Erythroblast (primary cell): ENCODE measurements at places on chromosomes 13 and 19.

DNA sequence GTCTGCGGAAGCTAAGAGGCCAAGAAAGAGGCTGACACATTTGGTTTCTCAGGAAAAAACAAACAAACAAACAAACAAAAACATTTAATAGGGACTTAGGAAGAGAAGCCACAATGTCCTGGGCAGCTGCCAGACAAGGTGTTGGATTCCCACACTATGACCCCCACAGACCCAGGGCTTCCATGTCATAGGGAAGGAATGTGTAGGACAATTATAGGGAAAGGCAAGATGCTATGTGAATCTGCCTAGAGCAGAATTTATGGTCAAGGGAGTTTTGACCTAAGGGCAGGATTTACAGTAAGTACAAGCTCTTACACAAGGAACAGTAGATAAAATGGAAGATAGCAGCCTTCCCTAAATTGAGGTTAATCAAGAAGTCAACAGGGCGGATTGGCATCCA is 9.1 kb upstream of the CDADC1 start:
- no peak for DNase-seq

GRCh38 chr19:35392742-35393715 is 22.2 kb downstream of the GPR42 start:
- DNase-seq, result no peak

GRCh38 chr13:77853703-77854102 is 64.9 kb downstream of the EDNRB start:
- no peak for DNase-seq

DNA sequence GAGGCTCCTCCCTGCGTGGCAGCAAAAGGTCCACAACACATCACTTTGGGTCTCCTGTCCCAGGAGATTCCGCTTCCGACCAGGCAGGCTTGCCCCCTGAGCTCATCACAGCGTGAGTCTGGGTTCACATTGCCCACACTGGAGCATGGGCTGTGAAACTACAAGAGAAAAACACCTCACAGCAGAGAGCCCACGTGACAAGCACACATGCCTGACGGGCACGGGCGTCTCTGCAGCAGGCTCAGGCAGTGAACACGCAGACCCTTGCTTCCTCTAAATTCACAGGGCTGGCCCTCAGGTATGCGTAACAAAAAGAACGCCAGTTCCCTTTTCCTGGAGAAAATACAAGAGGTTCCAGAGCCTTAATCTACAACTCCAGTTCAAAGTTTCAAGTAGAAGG is 41.9 kb downstream of the RASA3 start:
- no peak for DNase-seq

- DNase-seq, result peak; percentile 98
These were observed at the start of gene ATP5F1D for GRCh38 chr19:1241417-1242095. ATP5F1D (plus strand) TSS chr19:1241751; CDS start chr19:1241851, 100 bp downstream.

DNA sequence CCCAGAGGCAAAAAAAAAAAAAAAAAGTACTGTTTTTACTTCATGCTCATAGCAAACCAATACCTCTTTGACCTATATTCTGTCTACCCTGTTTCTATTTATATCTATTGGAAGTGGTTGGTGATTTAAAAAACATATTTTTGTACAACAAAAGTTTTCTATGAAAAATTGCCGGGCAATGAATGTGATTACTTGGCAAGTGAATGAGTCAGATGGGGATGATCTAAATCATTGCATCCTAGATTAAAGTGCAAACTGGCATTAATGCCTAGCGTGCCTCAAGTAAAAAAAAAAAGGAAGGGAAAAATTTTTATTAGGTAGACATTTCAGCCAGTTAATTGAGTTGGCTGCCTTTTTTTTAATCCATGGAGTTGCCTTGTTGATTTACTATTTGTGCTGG is 500.6 kb downstream of the KCTD12 start:
- DNase-seq, result no peak

DNA sequence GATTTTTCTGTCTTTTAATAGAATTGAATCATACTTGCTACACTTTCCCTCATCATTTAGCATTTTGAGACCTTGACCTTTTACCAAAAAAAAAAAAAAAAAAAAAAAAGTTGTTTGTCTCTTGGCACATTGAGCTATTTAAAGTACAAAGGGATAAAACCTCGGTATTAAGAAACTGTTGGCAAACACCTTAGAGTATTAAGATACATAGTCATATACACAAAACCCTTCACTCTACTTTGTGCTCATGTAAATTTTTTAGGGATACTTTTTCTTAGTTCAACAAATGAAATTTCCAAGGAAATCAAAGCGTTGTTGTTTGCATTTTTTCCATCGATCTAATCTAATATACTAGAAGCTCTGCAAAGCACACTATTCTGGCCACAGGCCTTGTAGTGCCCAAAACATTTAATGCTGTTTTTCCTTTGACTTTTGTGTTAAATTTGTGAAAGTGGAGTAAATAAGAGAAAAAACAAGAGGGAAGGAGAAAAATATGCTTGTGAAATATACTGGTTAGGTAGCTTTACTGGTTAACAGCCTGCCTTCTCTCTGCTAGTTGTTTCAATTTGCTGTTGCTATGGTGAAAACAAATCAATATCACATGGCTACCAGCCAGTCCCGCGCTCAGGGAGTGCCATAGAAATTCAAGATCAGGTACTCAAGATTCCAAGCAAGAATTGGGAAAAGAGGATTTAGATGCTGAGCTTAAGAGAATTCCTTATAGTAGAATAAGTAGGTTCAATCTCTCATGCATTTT is 2.6 kb downstream of the MBNL2 start:
- peak; percentile 73 for DNase-seq

DNA sequence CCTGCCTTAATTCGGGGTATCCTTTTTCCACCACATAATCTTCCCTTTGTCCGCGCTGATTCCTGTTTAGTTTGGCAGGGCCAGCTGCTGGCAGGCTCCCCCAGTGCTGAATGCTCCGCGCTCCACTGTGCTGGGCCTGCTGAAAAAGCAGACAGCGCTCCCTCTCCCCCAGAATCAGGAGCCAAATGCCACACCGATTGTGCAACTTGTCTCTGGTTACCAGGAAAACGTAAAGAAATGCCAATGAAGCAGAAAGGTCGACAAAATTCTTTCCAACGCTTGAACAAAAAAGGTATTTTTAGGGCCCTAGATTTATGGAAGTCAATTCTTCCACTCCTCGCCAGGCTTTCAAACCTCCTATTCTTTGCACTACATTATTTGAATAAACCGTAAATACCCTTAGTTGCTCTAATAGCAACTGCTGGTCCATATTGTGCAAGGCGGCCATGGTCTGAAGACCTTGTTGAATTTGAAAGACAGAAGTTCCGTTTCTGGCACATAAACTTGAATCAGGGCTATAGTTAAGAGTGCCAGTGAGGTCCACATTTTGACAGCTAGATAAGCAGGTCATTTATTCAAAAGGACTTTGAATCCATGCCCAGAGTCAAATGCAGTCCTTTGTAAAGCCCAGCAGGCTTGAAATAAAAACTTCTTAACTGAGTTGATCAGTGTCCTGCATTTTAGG is 206.7 kb upstream of the RFC3 start:
- DNase-seq, result no peak

GRCh38 chr19:1046836-1047695 is 7.2 kb downstream of the ABCA7 start:
- no peak for DNase-seq

DNA sequence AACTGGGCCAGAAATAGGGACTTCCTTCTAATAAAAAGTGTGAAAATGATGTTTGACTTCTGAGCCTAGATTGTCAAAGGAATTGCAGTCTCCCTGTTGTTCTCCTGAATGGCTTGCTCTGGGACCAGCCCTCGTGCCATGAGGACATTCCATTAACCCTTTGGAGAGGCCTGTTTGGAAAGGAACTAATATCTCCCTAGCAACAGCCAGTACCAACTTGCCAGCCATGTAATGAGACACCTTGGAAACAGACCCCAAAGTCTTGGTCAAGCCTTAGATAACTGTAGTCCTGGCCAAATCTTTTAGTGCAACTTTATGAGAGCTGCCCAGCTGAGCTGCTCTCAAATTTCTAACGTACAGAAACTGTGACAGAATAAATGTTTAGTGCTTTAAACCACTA is 8.2 kb upstream of the SIAH3 start:
- DNase-seq, result no peak

GRCh38 chr13:40984668-40985366 is 34.3 kb downstream of the ELF1 start:
- peak; percentile 73 for DNase-seq

DNA sequence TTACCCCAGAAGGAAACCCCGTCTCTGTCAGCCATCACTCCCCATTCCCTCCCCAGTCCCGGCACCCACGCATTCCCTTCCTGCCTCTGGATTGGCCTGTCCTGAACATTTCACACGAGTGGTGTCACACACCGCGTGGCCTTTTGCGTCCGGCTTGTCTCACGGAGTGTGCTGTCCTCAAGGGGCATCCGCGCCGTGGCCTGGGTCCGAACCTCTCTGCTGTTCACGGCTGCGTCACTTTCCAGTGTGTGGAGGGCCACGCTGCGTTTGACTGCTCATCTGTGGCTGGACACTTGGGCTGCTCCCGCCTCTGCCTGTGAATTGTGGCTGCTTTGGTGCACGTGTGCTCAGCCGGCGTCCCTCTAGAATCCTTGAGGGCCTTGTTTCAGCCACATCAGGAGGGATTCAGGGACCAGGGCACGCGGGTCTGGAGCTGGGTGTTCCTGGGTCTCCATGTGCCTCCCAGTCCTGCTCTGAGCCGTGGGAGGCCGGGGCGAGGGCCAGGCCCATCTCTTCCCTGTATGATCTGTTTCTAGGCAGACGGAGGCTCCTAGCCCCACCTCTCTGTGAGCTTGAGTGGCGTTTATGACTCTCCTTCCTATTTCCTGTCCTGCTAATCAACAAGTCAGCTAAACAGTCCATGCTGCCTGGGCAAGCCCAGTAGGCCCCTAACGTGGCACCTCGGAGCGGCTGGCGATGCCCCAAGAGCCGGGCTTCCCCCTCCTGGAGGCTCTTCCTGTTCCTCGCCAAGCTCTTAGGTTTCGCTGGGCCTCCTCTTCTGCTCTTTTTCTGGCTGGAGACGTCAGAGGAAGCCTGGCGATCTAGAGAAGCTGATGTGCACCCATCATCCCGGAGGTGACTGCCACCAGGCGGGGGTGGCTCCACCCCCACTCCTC is 8.1 kb downstream of the STK11 start:
- DNase-seq, result peak; percentile 44

- no peak for DNase-seq
These were observed 69.7 kb upstream of the C13orf46 start for GRCh38 chr13:114043421-114044053.

GRCh38 chr13:94994506-94994905 is 282.2 kb upstream of the SOX21 start:
- DNase-seq, result no peak

DNA sequence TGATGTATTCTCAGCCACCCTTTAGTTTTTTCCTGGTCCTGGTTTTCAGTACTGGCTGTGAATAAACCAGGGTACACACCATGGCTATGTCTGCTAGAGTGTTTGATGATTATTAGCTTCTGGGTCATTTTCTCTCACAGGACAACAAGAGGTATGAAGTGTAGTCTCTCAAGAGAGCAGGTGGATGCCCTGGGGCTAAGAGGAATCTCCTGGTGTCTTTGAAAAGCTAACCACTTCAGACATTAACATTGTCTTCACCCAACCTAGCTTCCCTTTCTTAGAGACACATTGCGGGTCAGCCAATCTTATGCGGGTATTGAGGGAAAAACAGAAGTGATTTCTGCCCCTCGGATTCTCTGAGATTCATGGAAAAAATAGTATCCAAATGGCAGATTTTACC is 1.6 kb downstream of the ZNF730 start:
- DNase-seq, result no peak

- DNase-seq, result no peak
These were observed 1.7 kb downstream of the NOTCH3 start for GRCh38 chr19:15198951-15199660.

DNA sequence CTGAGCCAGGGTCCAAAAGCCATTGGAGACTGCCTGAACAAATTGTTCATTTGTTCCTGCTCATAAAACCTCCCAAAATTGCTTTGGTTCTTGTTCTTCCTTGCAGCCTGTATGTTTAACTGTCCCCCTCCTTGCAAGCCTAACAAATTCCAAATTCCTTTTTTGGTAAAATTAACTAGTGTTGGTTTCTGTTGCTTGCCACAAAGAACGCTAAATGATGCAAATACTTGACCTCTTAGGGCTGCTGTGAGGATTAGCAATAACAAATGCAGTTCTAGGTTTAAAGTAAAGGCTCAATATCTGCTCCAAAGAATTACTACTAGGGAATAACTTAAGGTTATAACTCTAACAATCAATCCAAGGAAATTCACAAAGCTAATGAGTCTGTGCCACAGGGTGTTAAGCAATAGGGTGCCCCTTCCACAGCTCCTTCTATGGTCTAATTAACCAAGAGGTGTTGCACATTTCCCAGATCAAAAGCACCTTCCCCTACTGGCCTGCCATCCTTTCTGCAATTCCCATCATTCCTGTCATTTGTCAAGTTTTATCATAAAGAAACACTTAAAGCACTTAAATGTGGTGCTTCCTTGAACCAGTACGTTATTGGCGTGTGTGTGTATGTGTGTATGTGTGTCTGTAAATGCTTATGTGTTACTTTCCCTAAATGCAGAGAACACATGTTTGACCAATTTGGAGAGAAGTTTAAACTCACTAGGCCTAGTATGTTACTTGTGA is 110.2 kb downstream of the RAP2A start:
- DNase-seq, result no peak

GRCh38 chr13:110017379-110017778 is 231.0 kb upstream of the IRS2 start:
- no peak for DNase-seq

- no peak for DNase-seq
These were observed 6.9 kb downstream of the USPL1 start for GRCh38 chr13:30624630-30625029.

GRCh38 chr19:13621413-13621812 is 115.1 kb upstream of the CACNA1A start:
- peak; percentile 62 for DNase-seq

- no peak for DNase-seq
These were observed 107.4 kb downstream of the LRCH1 start for GRCh38 chr13:46660416-46660815.

DNA sequence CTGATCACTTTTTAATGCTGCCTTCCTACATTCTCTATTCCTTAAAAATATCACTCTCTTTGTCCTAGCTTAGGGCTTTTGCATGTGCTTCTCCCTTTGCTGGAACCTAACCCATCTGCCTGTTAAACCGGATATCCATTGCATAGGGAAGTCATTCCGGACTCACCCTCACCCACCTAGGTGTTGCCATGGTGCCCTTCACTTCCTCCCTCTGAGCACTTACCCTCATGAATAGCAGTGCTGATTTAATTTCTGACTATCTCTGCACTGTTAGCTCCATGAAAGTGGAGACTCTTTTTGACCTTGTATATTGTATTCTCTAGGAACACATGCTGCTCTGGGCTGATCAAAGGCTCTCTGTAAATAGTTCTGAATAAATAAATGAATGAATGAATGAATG is 401.9 kb downstream of the PCDH20 start:
- no peak for DNase-seq
